ENCODE measurements at places on chromosomes 12 and 14.
A peak's percentile ranks its signal among the peaks of the same experiment; 100 is the strongest.

DNA sequence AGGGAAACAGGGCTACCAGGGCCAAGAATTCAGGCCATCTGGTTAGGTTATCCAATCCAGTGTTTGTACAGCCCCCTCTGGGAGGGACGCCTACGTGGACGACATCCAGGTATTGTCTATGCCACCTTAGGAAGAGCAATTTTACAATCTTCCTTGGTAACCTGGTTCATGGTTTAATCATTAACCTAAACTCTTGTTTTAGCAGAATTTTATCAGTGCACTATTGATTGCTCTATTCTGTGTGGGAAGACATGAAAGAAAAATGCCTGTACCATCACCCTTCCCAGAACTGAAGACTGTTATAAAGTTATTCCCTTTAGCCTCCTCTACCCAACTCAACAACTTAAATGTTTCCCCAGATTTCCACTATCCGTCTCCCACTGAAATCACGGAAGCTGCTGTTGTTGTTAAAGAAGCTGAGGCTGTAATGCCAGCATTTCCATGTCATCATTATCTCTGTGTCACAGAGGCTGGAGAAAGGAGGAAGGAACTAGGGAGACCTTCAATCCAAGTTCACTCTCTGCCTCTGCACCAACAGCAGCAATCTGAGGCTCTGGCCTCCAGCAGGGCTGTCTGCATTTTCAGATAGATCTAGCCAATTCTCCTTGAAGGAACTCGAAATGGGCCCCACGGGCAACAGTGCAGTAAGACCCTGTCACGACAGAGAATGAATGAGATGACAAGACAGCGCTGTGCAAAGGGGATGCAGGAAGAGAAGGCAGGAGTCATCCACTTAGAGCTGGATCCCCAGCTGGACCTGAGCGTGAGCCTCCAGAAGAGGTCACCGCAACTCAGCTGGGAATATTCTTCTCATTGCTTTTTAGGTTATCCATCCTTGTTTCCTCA is 183.4 kb upstream of the GZMB start:
- no peak for DNase-seq

DNA sequence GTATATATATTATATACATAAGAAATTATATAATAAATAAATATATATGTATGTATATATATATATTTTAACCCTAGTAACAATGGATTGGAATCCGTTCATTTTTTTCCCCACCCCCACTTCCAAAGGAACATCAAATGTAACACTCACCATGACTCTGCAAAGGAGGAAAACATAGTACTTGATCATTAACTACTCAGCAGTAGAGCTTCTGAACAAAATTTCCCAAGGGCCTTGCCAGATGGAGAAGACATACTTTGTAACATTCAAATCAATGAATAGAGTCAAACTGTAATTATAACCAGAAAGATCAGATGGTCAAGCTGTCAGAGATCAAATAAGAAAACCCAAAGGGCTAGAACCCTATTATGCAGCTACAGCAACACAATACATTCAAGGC is 126.0 kb upstream of the CNTN1 start:
- DNase-seq: no peak

- DNase-seq: no peak
These were observed 129.6 kb downstream of the NDUFA12 start for GRCh38 chr12:94873734-94874517.

DNA sequence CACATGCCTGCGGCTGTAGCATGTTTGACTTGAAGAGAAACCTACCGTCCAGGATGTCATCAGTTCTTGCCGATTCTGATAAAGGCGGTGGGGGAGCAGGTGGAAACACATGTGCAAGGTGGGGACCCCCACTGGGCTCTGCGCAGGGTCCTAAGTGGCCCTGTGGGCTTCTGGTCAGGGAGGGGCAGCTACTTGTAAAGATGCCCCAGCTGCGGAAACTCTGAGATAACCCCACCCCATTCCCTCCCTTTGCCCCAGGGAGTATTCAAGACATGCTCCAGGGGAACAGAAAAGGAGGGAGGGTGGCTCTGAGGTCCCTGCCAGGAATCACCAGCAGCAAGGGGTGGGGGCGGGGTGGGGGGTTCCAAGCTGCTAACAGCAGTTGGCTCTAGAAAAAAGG is 67.6 kb downstream of the PIWIL1 start:
- no peak for DNase-seq

- peak; percentile 17 for DNase-seq
These were observed 21.3 kb upstream of the RFLNA start for GRCh38 chr12:124273630-124274029.

DNA sequence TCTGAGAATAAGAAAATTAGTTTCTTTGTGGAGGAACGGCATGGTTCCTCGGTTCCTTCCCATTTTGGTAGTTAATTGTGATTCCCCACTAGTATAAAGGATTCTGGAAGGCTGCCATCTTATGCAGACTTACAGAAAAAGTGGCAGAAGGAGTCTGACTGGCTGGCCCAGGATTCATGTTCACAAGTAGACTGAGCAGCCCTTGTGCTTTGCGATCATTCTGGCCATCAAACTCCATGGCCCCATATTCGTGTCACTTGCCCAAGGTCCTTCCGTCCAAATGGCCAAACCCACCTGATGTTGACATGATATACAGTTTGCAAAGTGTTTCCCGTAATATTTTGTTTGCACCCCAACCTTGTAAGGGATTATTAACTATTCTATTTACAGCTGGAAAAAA is 297.2 kb upstream of the AMIGO2 start:
- DNase-seq: no peak
